ENCODE measurements at places on chromosomes 3 and 15.

DNA sequence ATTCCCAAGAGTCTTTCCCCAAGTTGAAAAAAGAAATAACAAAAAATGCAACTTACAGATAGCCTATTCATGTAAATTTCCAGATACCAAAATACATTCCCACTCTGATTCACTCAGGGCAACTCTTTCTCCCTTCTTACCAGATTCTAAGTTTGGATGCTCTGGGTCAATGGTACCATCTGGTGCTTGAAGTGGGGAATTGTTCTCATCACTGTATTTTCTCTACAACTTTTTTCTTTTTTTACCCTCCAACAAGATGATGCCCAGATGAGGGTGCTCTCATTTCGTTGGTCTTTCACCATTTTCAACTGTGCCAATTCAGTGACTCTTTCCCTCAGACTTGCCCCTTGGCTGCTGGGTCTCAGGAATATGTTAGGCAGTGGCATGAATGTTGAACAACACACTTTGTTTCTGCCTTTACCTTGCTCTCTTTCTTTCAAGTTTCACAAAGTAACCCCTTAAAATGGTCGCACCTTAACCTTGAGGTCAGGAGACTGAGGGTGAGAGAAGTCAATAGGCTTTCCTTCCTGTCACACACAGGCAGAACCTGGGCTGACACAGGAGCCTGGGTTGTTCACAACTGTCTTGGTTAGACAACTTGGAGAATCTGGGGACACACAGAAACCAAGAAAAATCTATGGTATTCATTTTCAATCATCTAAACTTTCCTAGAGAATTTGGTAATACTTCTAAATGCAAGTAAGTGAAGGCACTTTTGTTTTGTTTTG lies 330.7 kb upstream of the SLCO3A1 start:
- no peak for DNase-seq

DNA sequence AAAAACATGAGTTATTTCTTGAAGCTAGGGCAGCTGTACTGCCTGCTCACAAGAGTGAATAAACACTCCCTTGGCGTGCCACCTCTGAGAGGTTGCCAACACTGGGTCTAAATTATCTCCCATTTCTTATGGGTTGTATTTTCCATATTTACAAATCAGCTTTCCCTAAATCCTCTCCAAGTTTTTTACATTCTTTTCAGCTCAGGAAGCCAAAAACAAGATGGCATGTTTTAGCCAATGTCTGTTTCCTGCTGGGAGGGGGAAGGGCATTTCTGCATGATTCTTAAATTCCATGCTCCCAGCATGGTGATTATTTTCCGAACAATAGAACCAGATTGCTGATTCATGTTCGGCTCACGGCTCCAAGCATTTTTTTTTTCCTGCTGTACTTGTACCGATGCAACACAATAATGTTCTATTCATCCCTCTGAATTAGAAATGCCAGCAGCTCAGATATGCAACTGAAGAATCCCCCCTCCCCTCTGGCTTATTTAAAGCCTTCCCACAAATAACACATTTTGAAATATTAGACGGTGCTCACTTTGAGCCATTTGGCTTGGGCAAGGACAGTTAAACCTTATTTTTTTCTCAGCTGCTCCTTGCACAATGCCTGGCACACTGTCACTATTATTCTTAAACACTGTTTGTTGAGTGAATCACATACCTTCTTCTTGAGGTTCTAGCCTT lies 252.5 kb downstream of the THRB start:
- no peak for DNase-seq

DNA sequence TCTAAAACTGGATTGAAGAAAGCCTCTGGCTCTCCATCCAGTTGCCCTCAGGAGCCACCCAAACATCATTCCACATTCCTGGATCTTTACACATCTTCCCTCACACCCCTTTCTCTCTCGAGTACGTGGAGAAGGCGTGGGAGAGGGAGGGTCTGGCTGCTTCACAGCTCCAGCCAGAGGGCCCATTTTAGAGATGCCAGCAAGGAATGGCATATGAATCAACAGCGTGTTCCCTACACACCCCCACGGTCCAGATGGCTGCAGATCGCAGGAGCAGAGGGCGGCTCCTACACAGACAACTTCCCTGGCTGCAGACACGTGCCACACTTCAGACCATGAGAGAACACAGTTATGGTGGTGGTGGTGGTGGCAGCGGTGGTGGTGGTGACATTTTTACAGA lies 280.1 kb downstream of the ERC2 start:
- no peak for DNase-seq

DNA sequence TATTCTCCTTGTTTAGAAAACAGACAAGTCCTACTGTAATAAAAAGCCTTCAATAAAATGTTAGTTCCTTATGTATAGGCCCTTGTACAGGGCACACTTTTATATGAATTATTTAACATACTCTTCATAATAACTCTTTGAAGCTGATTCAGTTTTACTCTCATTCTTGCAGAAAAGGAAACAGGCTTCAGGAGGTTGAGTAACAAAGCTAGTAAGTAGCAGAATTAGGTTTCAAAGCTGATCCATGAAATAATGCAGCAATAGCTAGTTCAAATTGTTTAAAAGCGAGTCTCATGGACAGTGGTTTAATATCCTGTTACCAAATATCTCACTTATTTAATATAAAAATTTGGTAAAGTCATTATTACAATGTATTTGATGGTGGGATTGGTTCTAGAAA lies 25.0 kb downstream of the TCF12 start:
- no peak for DNase-seq

GRCh38 chr15:40984406-40984805 lies 31.1 kb downstream of the CHAC1 start:
- DNase-seq = no peak

- no peak for DNase-seq
These were observed 1.9 kb downstream of the TBC1D2B start for GRCh38 chr15:78075490-78076230.

Measured in DMS153 (cell line).